ENCODE measurements at places on chromosomes 6 and 20.
A peak's percentile ranks its signal among the peaks of the same experiment; 100 is the strongest.

GRCh38 chr6:153767127-153767526, 271.9 kb upstream of the OPRM1 start:
- no peak for DNase-seq

GRCh38 chr20:10004900-10005299, 29.9 kb upstream of the ANKEF1 start:
- no peak for DNase-seq

GRCh38 chr20:17568972-17569521, 828 bp upstream of the DSTN start:
- no peak for DNase-seq

GRCh38 chr6:33851959-33852358, 48.2 kb upstream of the MLN start:
- DNase-seq = no peak

DNA sequence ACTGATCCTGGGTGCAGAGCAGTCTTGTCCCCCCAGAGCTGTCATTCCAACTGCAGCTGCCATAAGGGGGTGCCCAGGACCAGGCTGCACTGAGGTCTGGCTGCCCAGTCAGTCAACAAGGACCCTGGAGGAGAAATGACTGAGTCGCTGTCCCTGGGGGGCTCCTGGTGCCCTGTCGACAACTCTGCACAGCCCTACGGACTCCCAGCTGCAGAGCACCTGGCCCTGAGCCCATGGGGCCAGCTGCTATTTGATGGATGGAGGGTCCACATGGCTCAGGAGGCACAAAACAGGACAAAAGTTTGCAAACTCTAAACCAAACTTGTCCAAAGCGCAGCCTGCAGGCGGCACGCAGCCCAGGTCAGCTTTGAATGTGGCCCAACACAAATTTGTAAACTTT, 46.3 kb upstream of the RPS6KA2 start:
- no peak for DNase-seq

DNA sequence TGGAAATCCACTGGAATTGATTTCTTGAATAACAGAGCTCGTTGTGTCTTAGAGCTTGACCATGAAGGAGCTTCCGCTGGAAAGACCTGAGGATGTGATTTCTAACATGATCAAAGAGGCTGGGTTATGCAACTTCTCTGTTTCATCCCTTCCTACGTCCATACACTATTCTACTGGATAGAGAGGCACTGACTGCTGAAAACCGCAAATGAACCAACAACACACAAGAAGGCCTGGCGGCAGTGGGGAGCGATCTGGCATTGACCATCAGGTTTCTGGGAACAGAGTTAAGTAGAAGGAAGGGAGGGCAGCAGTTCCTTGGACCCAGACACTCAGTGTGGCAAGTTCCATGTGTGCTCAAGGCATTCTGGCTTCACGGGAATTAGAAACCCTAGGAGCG, 13.3 kb downstream of the LRRN4 start:
- DNase-seq = no peak

DNA sequence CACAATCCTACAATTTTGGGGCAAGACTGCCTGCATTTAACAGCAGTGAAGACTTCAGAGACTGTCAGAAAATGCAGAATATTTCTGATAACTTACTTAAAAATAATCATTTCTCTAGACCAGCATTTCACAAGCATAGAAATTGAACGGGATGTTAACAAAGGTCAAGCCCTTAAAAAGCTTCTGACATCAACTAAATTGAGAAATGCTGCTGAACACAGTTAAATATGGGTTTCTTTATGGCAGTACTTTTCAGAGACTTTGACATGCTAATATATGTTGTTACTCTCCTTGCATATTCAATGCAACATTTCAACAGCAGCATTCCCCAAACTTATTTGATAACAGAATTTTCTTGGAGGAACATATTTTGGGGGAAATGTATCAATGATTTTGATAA, 84.5 kb downstream of the KIF13A start:
- DNase-seq = no peak

DNA sequence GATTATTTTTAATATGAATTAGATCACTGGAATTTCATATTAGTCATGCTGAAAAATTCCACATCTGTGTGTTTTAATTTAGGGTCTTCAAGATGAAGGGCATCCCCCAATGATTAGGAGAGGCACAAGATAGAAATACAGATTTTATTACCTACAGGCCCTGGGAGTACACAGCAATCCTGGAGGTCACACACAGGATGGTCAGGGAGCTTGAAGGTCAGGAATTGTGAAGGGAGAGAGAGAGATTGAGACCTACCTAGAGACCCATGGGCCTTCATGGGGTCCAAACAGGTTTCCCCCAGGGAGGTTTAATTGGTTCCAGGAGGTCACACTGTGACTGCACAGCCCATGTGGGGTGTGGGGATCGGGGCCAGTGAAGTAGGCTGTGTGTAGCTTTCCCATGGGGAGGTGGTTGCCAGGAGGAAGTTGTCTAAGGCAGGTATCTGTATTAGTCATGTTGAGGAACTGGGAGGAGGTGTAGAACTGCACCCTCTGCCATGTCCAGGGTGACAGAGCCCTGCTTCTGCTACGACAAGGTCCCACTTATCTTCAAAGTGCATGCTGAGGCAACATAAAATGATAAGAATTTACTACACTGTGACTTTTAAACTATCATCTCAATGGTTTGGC, 18.3 kb downstream of the SNX9 start:
- no peak for DNase-seq

- DNase-seq = no peak
Observed at GRCh38 chr20:10960416-10960815, 286.6 kb upstream of the JAG1 start.

- peak; percentile 19 for DNase-seq
Observed at GRCh38 chr6:73394577-73395354, at the start of gene DDX43. TSS of gene DDX43 (plus strand) at chr6:73394828. CDS start at chr6:73394906, 78 bp downstream.

GRCh38 chr20:59151820-59152219, 11.8 kb upstream of the ZNF831 start:
- DNase-seq = no peak

DNA sequence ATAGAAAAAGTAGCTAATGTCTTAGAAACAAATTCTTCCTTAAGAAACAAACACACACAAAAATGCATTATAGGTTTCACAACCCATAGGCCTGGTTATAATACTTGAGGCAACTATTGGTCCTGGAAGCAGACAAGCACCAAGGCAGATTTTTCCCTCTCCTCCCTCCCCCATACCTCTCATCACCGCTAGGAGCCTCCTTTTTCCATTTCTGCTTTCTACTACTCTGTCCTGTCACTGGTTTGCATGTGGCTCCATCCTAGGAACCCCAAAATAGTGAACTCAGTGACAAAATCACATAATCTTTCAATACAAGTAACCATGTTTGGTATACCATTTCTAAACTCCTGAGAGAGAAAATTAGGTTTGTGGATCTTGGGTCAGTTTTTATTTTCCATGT, 66.1 kb downstream of the HMGCLL1 start:
- no peak for DNase-seq

DNA sequence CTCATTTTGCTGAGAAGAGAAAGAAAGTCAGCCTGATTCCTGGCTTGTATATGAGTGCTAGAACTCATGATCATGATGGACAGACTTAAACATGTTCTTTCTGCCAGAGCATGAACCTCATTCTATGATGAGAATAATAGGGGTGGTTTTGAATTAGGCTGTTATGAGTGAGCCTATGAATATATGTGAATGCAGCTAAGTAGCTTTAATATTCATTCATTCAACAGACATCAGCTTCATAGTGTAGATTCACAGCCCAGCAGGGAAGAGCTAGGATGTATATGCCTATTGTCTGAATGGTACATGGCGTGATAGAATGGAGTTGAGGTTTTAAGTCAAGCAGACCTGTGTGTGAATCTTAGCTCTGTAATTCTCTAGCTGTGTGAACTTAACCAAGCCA, 573.2 kb downstream of the DHX35 start:
- DNase-seq = no peak

DNA sequence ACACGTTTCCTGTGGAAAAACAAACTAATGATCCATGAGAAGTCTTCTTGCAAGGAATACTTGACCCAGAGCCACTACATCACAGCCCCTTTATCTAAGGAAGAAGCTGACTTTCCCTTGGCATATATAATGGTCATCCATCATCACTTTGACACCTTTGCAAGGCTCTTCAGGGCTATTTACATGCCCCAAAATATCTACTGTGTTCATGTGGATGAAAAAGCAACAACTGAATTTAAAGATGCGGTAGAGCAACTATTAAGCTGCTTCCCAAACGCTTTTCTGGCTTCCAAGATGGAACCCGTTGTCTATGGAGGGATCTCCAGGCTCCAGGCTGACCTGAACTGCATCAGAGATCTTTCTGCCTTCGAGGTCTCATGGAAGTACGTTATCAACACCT, 35.4 kb downstream of the GCNT2 start:
- no peak for DNase-seq

- no peak for DNase-seq
Observed at GRCh38 chr20:31797364-31797763, 21.8 kb upstream of the MYLK2 start.

DNA sequence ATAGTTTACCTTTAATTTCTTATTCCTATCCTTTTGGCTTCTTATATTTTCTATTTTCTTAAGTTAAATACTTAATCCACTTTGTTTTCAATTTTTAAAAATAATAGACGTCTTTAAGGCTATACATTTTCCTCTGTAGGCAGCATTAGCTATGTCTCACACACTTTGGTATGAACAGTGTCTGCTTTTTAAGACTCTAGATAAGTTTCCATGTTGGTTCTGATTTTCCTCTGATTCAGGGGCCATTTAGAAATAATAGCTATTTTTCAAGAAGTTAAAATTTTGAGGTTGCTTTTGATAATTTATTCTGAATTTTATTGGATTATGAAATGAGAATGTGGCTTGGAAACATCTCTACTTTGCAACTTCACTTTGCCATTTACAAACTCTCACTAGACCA, 54.3 kb upstream of the PTGIS start:
- DNase-seq = no peak

- no peak for DNase-seq
Observed at GRCh38 chr6:169558774-169559441, 142.9 kb downstream of the WDR27 start.

DNA sequence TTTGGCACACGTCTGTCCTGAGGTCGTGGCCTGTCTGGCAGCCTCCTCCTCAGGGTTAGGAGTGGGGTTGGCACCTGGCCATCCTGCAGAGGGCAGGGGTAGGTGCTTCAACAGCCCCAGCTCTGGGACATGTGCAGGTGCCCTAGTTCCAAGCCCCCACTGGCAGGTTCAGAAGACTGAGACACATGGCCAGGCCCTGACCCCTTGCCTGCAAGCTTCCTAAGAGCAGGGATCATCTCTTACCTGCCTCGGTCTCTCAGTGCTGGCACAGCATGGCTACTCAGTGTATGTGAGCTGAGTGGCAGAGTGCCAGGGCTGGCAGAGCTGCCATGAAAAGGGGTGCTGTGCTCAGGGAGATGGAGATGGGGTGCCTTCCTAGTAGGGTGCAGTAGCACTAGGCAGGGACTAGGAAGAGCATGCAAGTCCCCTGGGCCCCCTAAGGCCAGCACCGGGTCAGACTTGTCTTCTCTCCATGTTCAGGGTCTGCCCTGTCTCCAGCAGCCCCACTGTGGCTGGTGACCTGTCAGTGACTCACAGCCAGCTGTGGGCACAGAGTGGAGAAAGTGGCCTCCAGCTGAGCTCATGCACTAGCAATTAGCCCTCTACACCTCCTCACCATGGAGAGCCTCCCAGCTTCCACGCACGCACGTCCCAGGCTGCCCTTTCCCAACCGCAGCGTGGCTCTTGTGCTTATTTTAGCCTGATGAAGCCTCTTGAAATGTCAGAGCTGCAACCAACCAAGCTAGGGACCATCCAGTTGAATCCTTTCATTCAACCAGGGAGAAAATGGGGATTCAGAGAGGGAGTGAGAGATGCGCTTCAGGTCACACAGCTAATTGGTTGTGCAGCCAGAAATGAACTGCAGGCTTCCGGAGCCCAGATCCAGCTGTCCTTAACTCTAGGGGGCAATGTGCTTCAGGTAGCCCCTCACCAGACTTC, 116.6 kb downstream of the MRPL14 start:
- no peak for DNase-seq

- no peak for DNase-seq
Observed at GRCh38 chr6:133350928-133351327, 109.8 kb downstream of the EYA4 start.
